ENCODE measurements at places on chromosomes 3 and 15. TPM values are rescaled to one million over a fixed set of nuclear protein-coding genes. Genes with fewer than 3 reads are reported as not detected.
A peak's percentile ranks its signal among the peaks of the same experiment; 100 is the strongest.

DNA sequence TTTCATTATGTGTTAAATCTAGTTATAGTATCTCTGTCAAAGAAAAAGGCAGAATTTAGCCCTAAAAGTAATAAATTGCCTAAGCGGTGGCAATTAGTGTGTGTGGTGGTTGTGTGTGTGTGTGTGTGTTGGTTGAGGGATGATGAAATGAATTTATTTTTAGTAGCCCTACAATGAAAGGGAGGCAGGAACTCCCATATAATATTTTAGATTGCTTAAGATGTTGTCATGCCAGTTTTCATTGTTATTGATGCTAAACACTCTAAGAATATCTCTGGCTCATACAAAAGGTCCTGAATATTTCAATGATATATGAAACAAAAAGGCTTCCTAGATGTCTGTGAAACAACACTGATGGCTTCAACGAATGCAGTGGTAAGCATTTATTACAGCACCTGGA, 140.6 kb upstream of the TBC1D5 start:
- DNase-seq, result no peak

DNA sequence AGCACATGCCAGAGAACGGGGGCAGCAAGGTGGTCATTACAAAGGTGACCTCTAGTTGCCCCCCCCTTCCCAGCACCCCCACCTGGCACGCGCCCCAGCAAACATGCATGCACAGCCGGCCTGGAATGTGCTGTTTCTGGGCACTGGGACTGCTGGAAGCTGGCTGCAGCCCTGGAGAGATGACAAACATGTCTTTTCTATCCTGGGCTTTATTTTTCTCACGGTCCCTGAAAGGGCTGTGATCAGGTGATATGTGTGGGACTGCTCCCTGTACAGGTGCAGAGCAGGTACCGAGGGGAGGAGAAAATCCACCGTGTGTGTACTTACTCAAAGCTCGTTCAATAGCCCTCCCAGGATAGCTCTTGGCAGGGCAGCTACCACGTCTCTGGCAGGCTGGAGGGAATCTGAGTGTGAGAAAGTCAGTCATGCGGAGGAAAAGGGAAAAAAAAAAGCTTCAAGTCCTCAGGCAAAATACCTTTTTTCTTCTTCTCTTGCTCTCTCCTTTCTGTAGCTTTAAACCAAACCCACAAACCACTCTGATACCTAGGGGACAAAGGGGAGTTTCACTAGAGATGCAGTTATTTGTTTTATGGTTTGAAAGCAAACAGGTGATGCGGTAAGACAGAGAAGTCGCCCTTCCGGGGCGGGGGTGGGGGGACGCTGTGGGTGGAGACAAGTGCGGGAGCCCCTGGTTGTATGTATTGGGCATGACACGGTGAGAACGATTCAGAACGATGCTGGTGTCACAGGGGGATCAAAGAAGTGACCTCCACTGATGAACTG, 5.0 kb upstream of the HES1 start:
- DNase-seq, result peak; percentile 77

DNA sequence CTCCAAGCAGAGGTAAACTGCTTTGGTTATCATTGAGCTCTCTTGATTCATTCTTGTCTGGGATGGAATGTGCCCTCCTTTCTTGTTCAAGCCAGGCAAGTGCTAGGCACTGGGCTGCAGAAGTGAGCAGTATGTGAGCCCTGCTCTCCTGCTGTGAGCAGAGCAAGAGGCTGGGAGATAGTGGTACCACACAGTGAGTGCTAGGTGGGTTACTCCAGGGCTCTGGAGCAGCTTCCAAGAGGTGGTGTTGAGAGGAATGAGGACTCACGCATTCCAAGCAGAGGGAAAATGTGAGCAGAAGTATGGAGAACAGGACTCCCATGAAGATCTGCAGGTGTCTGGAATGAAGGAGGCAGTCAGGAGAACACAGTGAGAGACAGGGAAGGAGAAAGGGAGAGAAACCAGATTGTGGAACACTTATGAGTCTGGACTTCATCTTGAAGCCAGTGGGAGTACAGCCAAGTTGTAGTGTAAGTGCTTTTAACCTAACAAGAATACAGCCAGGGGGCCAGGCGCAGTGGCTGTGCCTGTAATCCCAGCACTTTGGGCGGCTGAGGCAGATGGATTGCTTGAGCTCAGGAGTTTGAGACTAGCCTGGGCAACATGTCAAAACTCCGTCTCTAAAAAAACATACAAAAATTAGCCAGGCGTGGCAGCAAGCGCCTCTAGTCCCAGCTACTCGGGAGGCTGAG, 199.9 kb upstream of the CTDSPL start:
- DNase-seq, result no peak

GRCh38 chr15:66923438-66923881, 141.9 kb upstream of the SMAD3 start:
- no peak for DNase-seq

DNA sequence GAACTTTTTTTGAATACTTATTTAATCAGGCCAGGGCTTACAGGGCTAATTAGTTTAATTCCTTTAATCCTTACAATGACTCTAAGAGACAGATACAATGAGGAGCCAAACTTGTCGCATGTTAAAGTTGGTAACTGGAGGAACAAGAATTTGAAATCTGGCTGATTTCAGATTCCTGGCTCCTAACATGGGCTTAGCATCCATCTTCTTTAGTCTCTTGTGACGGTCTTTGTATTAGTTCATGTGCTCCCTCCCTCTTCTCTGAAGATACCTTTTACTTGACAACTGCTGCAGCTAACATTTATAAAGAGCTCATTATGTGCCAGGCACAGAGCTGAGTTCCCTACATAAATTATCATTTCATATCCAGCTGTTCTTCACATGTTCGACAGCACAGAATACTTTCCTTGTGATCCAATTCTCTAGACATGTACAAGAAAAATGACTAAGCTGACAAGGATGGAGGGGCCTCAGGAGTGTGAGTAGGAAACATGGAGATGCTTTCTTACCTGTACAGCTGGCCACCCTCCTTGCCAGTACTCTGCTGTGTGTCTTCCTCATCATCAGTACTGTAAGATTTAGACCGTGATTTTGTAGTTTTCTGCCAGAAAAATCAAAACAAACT, 206.8 kb upstream of the STRIT1 start:
- no peak for DNase-seq

DNA sequence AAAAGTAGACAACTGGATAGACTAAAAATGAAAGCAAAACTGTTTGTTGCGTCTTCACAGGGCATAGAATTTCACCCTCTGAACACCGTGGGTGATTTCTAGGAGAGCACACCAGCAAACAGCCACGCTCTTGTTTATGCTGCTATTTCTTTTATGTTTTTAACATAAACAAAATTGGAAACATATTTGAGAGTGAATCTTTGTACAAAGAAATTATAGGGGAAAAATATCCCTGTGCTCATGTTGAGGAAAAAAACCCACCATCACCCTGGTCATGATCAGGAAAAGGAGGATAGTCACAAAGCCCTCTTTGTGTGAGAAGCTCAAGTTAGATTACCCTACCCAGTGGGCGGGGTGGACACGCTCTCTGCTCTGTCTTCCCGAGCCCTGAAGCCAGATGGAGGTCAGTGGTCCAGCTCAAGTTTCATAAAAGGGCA, 313.3 kb downstream of the SATB1 start:
- no peak for DNase-seq

DNA sequence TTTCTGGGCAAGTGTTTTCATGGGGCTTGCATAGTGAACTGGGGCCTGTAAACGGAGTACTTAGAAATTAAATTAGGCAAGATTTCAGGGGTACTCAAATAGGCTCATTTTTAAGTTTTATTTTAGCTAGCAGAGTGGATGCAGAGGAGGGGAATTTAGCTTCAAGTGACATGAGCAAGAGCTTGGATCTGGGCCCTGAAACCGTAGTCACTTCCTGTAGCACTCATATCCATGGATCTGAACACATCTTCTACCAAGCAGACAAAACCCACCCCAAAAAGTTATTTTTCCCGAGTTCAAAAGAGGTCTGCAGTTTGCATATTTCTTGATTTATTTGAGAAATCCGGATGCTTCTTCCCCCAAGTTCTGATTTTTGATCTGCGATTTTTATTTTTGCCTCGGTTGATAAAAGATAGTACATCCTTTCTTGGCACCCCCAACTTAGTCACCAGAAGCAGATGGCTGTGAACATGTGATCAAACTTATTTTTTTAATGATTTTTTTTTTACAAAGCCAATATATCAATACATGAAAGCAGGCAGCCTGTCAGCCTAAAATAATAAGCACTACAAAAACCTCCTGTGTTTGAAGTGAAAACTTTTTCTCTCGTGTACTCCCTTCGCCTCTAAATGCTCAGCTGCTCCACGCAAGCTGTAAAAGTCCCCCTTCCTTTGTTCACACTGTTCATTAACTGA, 36.6 kb upstream of the STT3B start:
- no peak for DNase-seq

DNA sequence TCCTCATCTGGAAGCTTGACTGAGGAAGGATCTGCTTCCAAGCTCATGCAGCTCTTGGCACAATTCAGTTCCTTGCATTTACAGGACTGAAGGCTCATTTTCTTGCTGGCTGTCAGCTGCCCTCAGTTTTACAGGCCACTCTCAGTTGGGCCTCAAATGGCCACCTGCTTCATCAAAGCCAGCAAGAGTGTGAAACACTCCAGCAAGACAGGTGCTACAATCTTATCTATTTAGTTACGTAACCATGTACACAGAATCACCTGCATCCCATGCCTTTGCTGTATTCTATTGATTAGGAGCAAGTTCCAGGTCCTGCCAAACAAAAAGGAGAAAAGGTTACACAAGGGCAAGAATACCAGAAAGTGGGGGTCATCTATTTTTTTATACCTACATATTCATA, 40.8 kb downstream of the RHCG start:
- DNase-seq, result no peak

DNA sequence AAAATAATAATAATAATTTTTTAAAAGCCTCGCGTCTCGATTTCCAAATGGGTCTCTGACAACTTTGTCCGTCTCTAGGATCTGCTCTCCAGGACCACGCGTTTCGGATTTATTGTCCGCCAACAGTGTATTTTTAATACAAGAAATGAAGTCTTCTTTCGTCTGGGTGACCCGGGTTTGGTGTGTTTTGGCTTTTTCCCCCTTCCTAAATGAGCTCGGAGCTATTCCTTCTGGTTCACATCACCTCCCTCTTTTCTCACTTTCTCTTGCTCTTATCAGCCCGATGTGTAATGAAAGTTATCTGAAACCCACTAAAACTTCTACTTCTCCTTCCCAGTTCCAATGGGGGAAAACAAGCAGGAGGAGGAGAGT, 516.7 kb downstream of the MECOM start:
- no peak for DNase-seq

GRCh38 chr3:37295925-37296324, 121.5 kb upstream of the LRRFIP2 start:
- DNase-seq, result no peak

- peak; percentile 94 for DNase-seq
Measured at GRCh38 chr3:13484851-13485590, 4.9 kb downstream of the HDAC11 start.

- no peak for DNase-seq
Measured at GRCh38 chr3:133277813-133278212, 122.0 kb upstream of the BFSP2 start.

DNA sequence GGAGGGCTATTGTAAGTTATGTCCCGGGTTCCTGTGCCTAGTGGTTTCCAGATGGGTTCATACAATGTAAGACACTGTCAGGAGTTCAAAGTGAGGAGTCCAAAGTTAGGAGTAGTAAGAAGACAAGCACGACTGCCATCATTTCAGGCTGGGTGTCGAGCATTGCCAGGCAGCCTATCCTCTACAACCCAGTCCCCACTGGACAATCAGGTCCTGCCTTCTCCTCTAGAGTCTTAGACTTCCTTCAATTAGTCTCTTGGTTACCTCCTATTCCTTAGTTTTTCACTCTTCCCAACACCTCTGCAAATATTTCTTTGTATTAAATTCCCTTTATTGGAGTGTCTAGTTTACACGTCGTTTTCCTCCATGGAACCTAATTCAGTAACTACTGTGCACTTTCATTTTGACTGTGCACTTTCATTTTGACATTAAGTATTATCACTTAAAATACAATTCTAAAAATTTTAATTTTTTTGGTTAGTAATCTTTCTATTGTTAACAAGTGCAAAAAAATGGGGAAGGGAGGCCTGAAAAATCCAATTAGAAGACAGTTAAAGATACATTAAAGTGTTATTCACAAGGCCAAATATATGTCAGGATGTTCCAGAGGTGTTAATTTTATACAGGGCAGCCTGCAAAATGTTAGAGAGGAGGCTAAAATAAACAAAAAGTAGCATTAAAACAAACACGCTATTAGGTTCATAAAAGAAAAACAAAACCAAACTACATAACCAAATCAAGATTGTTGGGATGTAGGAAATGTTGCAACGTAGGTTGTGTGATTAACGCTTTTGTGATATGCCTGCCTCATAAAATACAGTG, 155.3 kb downstream of the TBL1XR1 start:
- DNase-seq, result no peak

IL20RB gene
- polyA plus RNA-seq, result 1.3 TPM

ACTC1 gene
- polyA plus RNA-seq, result 1.6 TPM

CCDC12 gene
- polyA plus RNA-seq, result 82.8 TPM

CCR9 gene
- polyA plus RNA-seq, result not detected

SAMD7 gene
- not detected for polyA plus RNA-seq

DPPA2 gene
- not detected for polyA plus RNA-seq

ZNF80 gene
- polyA plus RNA-seq, result not detected

CPN2 gene
- polyA plus RNA-seq, result not detected

Data from pancreas (tissue), 10 donors.